ENCODE measurements at places on chromosomes 4 and X.

- DNase-seq = no peak
Measured at GRCh38 chr4:87527431-87528220, 1.6 kb downstream of the SPARCL1 start.

- no peak for DNase-seq
Measured at GRCh38 chrX:21509912-21510311, 135.7 kb downstream of the CNKSR2 start.

DNA sequence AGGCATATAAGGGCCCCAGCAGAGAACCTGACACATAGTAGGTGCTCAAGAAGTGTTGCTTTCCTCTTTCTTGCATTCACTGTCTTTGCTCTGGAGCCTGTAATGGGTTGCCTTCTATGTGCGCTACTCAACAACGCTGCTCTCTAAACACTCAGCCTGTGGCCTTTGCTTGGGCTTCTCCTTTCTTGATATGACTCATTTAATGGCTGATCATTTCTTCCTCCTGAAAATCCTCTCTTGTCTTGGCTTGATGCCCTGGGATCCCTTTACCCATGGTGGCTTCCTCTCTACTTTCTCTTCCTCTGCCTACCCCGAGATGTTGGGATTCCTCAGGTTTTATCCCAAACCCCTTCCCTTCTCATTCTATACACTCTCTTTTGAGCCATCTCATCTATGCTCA is 19.9 kb upstream of the PJA1 start:
- peak; percentile 9 for DNase-seq

GRCh38 chr4:73142995-73143547 is 73.6 kb upstream of the COX18 start:
- DNase-seq = no peak

DNA sequence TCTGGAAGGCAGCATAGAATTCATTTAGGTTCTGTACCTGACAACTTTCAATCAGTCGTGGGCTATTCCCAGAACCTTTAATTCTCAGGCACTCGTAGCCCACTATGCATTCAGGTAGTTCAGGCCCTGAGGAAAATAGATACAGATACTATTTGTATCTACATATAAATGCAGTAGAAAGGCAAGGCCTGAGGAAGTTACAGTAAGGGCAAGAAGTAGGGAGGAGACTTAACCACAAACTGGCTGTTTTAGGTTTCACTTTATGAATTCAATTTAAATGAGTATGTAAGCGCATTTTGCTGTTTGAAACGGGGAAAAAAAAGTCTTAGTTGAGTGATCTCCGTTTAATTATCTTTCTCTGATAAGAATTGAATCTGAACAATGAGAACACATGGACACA is 529.4 kb upstream of the ATOH1 start:
- no peak for DNase-seq
